ENCODE measurements at places on chromosomes 11 and 22.

DNA sequence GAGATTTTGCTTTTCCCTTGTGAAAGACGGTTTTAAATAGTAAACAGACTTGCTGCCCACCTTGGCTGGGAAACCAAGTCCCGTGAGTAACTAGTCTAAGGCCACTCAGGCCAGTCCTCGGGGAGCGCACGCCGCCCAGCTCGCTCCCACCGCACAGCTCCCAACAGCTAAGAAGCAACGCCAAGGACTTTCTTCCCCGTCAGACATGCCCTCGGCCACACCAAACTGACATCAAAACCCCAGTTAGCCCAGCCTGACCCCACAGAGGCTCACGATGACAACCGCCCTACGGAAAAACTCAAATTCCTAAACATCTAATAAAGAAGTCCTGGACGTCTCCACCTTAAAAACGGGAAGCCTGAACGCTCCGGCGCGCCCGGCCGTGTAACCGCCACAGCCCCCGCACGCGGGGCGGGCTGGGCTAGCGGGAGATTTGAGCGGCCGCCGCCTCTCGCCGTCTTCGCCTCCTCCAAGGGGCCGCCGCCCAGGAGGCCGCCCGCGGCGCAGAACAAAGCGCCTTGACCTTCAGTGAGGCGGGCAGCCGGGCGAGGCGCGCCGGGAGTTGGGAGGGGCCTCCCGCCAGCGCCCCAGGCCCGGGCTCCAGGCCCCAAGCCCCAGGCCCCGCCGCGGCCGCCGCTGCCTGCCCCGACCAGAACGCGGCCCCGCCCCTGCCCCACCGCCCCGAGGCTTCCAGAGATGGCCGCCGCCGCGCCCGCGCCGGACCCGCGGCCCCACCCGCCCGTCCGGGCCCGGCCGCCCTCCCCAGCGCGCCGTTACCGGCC, 486 bp downstream of the NAP1L4 start:
- no peak for DNase-seq

GRCh38 chr11:71209656-71210055, 42.7 kb downstream of the SHANK2 start:
- no peak for DNase-seq

DNA sequence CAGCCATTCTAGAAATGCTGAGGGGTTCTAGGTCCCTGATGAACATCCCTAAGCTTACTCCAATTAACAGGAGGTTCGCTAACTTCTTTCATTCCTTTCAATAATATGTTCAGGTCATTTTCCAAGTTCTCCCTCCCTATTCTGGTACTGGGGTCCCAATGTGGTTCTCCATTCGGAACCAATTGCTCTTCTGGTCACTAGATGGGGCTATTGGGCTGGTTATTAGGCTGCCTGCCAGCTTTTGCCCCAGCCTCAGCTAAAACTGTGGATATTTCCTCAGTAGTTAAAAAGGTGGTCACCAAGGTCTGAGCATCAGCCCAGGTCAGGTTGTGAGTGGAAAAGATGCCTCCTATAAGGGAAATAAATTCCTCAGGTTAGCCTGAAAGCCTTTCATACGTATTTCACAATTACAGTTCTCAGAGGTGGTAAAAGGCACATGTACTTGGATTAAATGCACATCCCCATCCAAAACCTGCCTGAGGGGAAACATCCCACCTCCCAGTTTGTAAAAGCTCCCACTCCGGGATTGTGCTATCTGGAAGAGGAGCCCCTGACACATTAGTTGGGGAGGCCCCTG, 161.1 kb upstream of the CCDC179 start:
- DNase-seq, result peak; percentile 62

DNA sequence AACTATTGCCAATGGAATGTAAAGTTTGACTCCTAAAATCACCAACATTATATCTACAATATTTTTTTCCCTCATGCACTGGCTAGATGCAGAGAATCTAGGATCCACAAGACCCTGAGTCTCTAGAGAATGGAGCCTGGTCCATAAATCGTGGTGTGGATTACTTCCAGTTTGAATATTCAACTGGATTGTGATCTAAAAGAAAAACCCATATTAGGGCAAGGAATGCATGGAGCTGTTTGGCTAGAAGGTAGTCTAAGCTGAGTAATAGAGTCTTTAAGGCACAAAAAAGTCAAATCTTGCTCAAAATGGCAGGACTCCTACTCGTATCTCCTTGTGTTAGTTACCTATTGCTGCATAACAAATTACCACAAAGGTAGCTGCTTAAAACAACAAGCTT, 9.4 kb upstream of the MS4A5 start:
- DNase-seq, result no peak

DNA sequence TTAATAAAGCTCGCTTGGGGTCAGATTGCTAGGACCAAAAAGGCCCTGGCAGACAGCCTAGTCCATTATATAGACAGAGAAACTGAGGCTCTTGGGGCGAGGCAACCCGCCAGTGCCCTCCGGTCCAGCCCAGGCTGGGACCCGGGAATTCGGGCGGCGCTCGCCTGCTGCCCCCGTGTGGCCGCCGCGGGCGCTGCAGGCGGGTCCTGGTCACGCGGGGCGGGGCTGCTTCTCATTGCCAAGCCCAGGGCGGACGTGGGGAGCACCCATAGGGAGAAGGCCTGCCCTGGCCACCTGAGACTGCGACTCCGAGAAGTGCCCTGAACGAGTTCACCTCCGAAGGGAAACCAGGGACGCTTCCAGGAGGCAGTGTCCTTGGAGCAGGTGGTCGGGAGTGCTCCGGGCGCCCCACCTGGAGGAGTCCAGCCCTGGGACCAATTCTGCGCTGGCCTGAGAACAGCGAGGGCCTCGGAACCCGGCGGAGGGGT, 36.0 kb upstream of the CSNK1E start:
- peak; percentile 89 for DNase-seq

- peak; percentile 75 for DNase-seq
Measured at GRCh38 chr22:25120761-25121212, 78.9 kb upstream of the CRYBB3 start.

DNA sequence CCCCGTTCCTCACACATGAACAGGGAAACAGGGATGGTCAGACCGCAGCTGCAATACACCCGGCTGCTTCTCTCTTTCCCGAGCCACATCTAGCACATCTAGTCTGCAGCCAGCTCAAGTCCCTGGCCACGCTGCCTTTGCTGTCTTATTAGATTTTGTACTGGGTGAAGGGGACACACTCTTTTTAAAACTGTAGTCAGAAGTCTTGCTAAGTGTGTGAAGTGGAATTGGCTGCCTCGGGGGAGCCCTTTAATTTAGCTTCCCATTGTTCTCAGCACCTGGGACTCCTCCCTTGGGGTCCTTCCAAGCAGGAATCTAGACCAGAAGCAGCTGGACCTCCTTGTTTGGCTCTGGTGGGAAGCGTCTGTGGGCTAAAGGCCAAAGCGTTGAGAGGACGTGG, 420.0 kb downstream of the CTTN start:
- DNase-seq, result no peak

DNA sequence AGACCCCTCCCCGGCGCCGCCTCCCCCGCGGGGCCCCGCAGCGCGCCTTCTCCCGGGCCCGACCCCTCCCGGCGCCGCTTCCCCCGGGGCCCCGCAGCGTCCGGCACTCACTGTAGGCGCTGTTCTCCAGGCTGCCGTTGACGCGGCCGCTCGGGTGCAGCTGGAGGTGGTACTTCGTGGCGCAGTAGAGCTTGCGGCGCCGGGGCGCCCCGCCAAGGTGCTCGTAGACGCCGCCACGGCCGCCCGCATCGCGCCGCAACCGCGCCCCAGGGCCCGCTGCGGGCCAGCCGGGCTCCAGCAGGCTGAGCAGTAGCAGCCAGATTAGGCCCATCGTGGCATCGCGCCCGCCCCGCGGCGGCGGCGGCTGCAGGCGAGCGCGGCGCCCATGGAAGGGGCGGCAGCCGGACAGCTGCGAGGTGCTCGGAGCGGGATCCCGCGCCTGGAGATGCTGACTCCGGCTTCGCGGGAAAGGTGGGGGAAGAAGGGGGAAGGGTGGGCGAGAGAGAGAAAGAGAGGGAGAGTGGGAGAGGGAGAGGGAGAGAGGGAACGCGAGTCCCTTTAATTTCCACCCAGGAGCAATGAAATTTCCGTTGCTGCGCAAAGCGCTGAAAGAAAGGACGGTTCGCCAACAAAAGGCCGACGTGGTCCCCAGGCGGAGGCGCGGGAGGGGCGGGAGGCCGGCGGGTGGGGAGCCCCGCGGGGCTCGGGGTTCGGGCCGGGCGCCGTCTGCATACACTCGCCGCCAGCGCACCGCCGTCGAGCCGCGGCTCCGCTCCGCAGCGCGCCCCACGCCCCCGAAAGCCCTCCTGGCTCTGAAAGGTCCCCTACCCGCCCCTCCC, at the start of gene FGF3:
Gene FGF3 (minus strand): TSS at position 814 of the 839 bp plus-strand sequence. CDS start 483 bp downstream, at position 331.
- peak; percentile 44 for DNase-seq

GRCh38 chr11:6746086-6746618, 25.6 kb downstream of the OR2AG2 start:
- no peak for DNase-seq

DNA sequence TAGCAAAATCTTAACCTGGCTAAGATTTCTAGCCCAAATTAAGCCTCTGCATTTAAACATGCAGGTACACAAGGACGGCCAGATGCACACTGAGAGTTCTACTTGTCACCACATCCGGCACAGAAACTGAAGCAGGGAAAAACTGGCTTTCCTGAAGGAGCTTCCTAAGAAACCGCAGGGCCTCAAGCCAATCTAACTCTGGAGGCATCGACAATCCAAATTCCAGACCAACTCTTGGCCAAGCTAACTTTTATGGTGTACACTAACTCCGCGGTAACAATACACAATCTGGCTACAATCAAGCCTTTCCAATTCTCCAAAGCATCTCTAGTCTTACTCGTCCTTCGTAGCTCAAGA, 1.2 kb downstream of the MSANTD2 start:
- DNase-seq, result peak; percentile 20

DNA sequence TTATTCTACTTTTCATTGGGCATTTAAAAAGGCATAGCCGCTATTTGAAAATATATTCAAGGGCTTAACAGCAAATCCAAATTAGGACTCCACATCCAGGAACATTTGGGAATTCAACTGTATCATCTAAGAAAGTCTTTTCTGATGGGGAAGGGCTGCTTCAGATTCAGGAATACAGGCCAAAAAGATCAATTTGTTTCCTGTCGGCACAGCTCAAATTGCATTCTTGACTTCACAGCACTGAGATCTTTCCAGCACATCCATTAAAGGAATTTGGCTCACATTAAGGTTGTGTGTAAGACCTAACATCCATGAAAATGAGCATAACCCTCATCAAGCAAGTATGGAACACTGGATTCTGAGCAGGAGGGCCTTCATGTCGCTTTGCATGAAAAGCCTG, 1169.5 kb upstream of the CCDC90B start:
- DNase-seq, result no peak

GRCh38 chr22:46084943-46085827, 65.1 kb upstream of the PPARA start:
- no peak for DNase-seq

- DNase-seq, result no peak
Measured at GRCh38 chr11:67286621-67287333, 2.3 kb upstream of the ANKRD13D start.

GRCh38 chr11:14179116-14179820, 179.7 kb downstream of the RRAS2 start:
- no peak for DNase-seq

DNA sequence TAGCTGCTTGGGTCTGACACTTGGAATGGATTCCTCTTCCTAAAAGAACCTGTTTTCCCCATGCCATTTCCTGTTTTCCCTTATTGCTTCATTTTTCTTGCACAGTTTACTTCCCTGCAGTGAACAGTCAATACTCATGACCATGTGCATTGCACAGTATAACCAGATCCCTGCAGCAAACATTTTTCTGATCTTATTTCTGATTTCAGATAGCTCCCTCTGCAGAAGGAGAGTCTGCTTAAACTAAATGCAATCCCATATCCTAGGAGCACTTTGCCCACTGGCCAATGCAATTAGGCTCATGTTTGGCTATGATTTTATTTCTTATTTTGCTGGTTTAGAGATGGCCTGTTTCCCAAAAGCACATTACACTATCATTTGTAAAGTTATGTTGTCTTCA, 96.7 kb upstream of the CD44 start:
- no peak for DNase-seq

DNA sequence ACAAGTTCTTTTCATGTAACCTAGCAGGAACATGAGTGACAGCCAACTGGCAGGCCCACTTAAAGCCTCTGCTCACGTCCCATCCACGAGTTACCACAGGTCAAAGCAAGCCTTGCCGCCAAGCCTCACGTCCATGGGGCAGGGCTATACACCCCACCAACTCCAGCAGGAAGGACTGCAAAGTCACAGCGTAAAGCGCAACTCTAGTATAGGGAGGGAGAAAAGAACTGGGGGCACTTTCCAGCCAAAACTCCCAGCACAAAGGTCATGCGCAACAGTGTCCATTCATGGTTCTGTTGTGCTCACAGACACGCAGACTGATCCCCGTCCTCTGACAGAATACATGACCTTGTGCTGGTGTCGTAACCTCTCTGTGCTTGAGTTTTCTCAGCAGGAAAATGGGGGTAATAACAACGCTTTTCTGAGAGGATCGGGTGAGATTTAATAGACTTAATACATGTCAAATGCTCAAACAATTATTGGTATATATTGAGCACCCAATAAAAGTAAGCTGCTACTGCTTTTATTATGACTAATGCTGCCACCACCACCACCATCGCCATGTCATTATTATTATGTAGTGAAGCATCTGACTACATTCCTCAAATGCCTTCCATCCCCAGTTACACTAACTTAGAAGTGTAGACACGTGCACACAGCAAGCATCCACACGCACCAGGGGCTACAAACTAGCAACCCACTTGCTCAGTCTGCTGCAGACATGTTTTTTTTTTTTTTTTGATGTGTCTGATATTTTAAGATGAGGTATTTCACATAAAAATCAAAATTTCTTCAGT, 104.4 kb upstream of the PARVA start:
- peak; percentile 51 for DNase-seq

DNA sequence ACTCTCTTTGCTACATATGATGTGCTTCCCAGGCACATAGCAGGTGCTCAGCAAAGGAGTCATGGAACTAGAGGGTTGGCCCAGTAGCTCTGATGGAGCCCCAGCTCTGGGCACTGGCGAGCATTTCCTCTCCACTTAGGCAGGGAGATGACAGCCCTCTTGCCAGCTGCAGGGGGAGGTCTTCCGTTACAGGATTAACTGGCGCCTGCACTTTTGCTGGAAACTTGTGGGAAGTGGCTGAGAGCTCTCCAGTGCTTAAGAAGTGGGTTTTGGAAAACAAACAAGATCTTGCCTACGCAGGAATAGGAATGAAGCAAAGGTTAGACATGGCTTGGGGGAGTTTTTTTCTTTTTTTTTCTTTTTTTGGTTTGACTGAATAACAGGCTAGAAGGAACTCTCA, 75.5 kb downstream of the MICAL2 start:
- DNase-seq, result no peak

Data from urothelium cell line (cell line).